H4 (cell line): ENCODE measurements at places on chromosomes 2 and 18. TPM values are rescaled to one million over a fixed set of nuclear protein-coding genes. Genes with fewer than 3 reads are reported as not detected.

The FAM228A gene
- total RNA-seq, result not detected in 2 replicates

The KCNG2 gene
- total RNA-seq, result not detected in 2 replicates

The SOX11 gene
- total RNA-seq, result 0.86 and 1.8 TPM in 2 replicates

The CCDC85A gene
- total RNA-seq, result 0.14 TPM in 1 of 2 replicates, not detected in the other

The RNF103 gene
- 9.0 and 9.4 TPM in 2 replicates for total RNA-seq

The COLEC11 gene
- total RNA-seq, result not detected in 2 replicates

The MOGAT1 gene
- total RNA-seq, result not detected in 2 replicates

The MPP4 gene
- total RNA-seq, result not detected in 2 replicates

The EN1 gene
- 0.06 and 0.35 TPM in 2 replicates for total RNA-seq
